Hindlimb muscle (tissue), 1 donor: ENCODE measurements at places on chromosomes 2 and 18. TPM values are rescaled to one million over a fixed set of nuclear protein-coding genes. Genes with fewer than 3 reads are reported as not detected.

- no peak for DNase-seq
Observed at GRCh38 chr2:194926873-194927272, 730.2 kb upstream of the SLC39A10 start.

- DNase-seq, result no peak
Observed at GRCh38 chr2:219542931-219543595, 546 bp downstream of the CHPF start.

DNA sequence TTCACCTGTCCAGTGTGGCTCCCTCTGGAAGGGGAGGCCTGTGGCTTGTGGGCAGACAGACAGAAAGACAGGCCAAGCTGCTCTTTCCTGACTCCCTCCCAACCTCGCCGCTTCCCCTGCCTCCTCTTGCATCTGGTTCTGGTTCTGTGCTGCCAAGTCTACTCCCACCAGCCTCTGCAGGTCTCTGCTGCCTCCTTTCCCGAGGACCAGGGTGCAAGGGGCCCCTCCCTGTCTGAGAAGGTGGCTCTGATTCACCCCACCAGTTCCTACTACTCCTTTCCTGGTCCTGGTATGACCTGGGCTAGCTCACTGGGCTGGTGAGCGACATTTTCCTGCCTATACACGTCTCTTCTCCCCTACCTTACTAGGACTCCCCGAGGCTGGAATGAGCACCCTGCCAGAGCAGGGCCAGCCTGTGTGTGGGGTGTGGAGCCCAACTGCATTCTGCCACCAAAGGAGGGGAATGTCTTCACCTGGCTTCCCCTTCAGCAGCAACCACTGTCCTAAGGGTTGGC is 238.5 kb downstream of the CELF4 start:
- DNase-seq, result no peak

- no peak for DNase-seq
Observed at GRCh38 chr2:53452957-53453748, 314.5 kb upstream of the CHAC2 start.

DNA sequence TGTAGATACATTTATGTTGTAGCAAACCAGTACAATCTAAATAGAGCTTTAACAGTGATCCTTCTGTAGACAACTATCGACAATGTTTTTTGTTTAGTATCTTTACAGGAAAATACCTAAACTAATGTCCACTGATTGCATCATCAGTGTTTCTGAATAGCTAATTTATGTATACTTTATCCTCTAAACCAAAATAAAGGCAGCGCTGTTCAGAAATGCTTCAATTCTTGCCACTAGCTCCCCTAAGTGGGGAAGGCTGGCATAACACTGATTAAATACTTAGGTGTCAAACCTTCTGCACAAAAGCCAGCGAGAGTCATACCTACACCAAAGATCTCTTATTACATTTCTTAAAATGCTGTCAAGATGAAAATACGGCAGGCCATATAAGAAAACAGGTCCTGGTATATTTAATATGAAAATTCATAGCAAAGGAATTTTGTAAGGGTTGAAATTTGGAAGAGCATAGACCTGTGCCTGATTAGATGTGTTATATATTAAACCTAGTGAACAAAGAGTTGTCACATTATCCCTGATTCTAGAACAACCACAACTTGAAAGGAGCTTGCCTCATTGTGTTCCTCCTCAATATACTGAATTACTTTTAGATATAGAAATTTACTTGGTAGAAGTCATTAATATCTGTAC is 1693.4 kb upstream of the SLC39A10 start:
- peak; percentile 3 for DNase-seq

GRCh38 chr2:21910832-21911507 is 787.2 kb downstream of the TDRD15 start:
- DNase-seq, result no peak

- DNase-seq, result no peak
Observed at GRCh38 chr18:48139431-48140347, 209.2 kb upstream of the SMAD2 start.

GRCh38 chr2:50902365-50902764 is 129.6 kb downstream of the NRXN1 start:
- no peak for DNase-seq

Gene CPSF3
- 32.9 TPM for polyA plus RNA-seq

- DNase-seq, result no peak
Observed at GRCh38 chr2:169018390-169018789, 12.7 kb downstream of the ABCB11 start.
